ENCODE measurements at places on chromosomes 2 and 18. TPM values are rescaled to one million over a fixed set of nuclear protein-coding genes. Genes with fewer than 3 reads are reported as not detected.

DNA sequence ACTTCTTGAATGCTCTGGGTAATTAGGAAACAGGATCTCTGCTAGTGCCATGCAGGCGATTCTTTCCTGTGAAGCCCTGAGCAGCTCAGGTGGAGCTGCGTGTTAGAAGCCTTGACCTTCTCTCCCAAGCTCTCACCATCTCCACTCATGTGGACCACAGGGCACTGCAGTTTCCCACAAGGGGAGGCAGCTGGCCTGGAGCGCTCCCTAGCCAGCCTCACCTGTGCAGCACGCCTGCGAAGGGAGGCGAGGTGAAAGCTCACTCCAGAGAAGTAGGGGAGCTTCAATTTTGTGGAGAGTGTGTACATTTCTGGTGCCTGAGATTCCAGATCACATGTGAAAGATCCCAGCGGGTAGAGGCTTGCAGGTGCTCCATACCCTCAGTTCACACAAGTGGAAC, 11.1 kb upstream of the HES6 start:
- peaks cover 18% of the 10 kb centered on the region for H3K36me3 ChIP-seq
- H3K4me1 ChIP-seq: no peaks in the 10 kb centered on the region
- DNase-seq: no peak
- H3K27me3 ChIP-seq: no peaks in the 10 kb centered on the region
- H3K4me3 ChIP-seq: no peak overlapping the region

DNA sequence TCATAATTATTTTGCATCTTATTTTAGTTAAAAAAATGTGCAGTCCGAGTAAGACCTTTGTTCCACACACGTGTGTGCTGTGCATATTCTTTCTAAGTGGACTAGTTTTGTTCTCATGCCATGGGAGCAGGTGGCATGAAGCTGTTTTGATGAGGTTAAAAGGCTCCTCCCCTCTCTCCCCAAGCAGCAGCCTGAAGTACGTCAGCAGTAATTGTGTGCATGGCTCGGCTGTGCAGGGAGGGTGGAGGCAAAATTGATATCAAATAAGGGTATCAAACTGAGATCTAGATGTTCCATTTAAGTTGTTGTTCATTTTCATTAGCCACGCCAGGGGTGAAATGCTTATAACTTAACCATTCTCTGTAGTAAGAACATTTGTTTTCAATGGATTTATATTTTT, at the start of gene NYAP2:
Gene NYAP2, plus strand, starts transcription at position 207 of the 400 bp plus-strand sequence. CDS start 9,171 bp downstream, outside the sequence.
- no peaks in the 10 kb centered on the region for H3K4me1 ChIP-seq
- no peak within 1 kb of the TSS for H3K4me3 ChIP-seq
- peaks cover 21% of the 10 kb centered on the region for H3K27me3 ChIP-seq
- H3K27ac ChIP-seq: no peak within 1 kb of the TSS
- no peaks in the 10 kb centered on the region for H3K36me3 ChIP-seq
- no peak for DNase-seq

DNA sequence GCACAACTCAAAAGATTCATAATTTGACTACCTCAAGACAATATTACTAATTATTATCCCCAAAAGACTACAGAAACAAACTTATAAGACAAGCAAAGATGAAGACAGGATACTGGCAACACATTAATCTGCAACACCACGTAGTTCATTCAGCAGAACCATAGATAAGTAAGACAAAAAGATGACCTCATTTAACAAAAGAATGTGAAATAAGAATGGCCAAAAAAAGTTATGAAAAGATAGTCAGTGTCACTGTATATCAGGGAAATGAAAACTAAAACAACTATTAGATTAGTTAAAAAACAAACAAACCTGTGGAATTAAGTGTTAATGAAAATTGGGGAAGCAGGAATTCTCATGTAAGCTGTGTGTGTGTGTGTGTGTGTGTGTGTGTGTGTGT, 19.4 kb downstream of the PSMD14 start:
- H3K4me1 ChIP-seq: peaks cover 7% of the 10 kb centered on the region
- peaks cover 41% of the 10 kb centered on the region for H3K36me3 ChIP-seq
- H3K27me3 ChIP-seq: no peaks in the 10 kb centered on the region

- H3K27ac ChIP-seq: no peak overlapping the region
- H3K4me3 ChIP-seq: no peak overlapping the region
- H3K27me3 ChIP-seq: no peaks in the 10 kb centered on the region
These were observed 475.4 kb downstream of the PARD3B start for GRCh38 chr2:205020673-205021072.

- no peak overlapping the region for H3K27ac ChIP-seq
- no peaks in the 10 kb centered on the region for H3K36me3 ChIP-seq
- no peak overlapping the region for H3K4me3 ChIP-seq
- DNase-seq: no peak
- peaks cover 7% of the 10 kb centered on the region for H3K4me1 ChIP-seq
These were observed 4.9 kb upstream of the CHN1 start for GRCh38 chr2:175009917-175010621.

The TUBA4B gene
- total RNA-seq: not detected

DNA sequence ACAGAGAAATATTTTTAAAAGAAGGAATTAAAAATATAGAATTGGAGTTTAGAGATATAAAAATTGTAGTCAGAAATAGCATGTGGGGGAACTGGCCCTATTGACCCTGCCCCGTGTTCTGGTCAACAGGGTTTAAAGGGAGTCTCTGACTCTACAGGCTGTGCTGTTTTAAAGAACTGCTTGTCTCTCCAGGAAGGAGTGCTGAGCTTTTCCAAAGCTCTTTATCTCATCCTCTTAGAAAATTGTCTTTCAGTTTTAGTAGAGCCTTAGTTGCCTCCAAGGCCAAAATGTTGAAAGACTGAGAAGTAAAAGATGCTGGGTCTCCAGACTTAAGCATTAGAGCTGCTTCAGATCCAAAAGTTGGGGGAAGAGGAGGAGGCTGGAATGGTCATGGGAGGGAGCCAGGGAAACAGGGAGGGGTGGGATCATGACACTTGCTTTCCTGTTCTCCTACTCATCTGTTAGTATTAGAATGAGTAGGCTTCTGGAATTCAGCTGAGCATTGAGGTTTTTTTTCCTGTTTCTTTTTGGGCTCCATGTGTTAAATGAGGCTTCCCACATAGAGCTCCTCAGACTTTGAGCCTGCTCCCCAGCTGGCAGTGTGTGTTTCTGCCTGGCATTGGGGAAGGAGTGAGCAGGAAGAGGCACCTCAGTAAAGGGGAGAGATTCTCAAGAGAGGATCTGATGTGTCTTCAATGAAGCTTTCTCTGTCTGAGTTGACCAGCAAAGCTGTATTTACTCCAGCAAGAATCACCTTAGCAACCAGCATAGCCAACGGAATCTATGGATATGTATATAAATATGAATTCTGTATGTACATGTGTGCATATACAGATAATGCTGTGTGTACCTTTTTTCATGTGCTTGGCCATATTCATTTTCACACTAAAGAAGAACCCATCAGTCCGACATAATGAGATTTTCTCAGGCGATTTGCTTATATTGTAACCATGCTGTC, 186.8 kb upstream of the FBXO11 start:
- H3K4me1 ChIP-seq: no peaks in the 10 kb centered on the region
- H3K27me3 ChIP-seq: peaks cover 3% of the 10 kb centered on the region
- H3K4me3 ChIP-seq: no peak overlapping the region

DNA sequence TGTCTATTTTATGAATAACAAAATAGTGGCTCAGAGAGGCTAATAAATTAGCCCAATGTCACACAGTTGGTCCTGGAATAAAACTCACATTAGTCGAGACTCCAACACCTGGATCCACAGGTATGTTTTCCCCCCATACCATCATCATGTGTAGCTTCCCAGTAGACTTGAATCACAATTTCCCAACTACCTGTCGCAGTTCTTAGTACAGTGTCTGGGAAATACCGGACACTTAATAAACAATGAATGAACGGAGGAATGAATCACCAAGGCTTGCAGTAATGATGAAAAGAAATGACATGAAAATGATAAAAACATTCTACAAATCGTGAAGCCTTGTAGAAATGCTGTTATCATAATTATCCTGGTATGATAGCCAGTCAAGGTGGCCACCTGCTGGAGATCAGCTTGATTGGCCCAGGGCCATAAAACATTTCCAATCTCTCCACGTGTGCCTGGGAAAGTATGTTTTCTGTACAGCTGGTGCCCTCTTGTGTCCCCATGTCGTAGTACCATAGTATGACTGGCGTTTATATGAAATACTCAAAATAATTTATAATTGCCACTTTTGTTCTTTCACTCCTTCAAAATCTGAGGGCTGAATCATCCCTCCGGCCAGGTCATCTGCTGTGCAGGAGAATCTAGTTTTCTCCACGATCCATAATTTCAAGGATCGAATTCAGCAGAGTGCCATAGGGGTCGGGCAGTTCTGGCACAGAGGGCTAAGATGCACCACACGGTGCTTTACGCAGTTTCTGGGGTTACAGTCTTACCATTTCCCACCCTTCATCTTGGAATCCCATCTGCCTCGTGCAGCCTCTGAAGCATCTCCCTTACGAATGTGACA, 95.4 kb downstream of the LAMA1 start:
- H3K27ac ChIP-seq: no peak overlapping the region
- DNase-seq: peak; percentile 18
- H3K27me3 ChIP-seq: peaks cover 4% of the 10 kb centered on the region
- no peak overlapping the region for H3K4me3 ChIP-seq
- no peaks in the 10 kb centered on the region for H3K36me3 ChIP-seq

- H3K27ac ChIP-seq: peak overlapping the region; percentile 12
- H3K4me1 ChIP-seq: no peaks in the 10 kb centered on the region
- no peak overlapping the region for H3K4me3 ChIP-seq
- no peak for DNase-seq
These were observed 48.2 kb upstream of the FOXI3 start for GRCh38 chr2:88500691-88501090.

GRCh38 chr18:7974200-7974874, 407.2 kb downstream of the PTPRM start:
- no peak overlapping the region for H3K27ac ChIP-seq
- H3K4me3 ChIP-seq: no peak overlapping the region
- no peaks in the 10 kb centered on the region for H3K36me3 ChIP-seq
- no peak for DNase-seq
- H3K27me3 ChIP-seq: no peaks in the 10 kb centered on the region
- H3K4me1 ChIP-seq: no peaks in the 10 kb centered on the region

The HOXD3 gene
- total RNA-seq: not detected

DNA sequence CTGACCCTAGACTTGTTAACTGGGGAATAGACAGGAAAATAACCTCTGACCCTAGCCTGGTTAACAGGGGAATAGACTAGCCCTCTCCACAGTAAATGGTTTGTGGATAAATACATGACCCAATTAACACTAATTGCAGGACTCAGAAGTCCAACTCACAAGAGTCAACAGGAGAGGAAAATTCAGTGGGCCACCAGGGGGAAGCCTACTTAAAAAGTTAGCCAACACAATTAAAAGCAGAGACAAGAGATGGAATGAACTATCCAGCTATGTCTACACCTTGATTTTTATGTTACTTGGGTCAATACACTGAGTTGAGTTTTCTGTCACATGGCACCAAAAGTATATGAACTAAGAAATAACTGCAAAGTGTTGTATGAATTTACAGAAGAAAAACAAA, 158.8 kb upstream of the SLC39A10 start:
- no peaks in the 10 kb centered on the region for H3K27me3 ChIP-seq
- no peak overlapping the region for H3K27ac ChIP-seq
- peak; percentile 76 for DNase-seq

DNA sequence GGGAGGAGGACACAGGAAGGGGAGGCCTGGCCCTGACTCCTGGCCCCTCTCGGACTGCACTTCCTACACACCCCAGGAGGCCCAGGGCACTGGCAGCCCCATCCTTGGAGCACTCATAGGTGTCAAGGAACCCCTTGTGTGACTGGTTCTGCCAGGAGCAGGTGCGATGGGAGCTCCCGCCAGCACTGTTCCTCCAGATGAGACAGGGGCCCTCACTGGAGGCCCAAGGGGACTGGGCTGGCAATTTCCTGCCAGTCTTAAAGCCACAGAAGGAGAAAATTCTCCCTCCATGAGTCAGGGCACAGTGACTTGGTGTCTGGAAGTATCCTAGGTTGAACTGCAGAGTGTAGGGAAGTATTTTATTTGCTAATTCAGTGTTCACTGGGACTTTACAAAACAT, 42.8 kb upstream of the MAL start:
- H3K27ac ChIP-seq: no peak overlapping the region
- no peak overlapping the region for H3K4me3 ChIP-seq
- no peak for DNase-seq
- H3K27me3 ChIP-seq: peaks cover 12% of the 10 kb centered on the region

- H3K4me3 ChIP-seq: no peak overlapping the region
- H3K27me3 ChIP-seq: no peaks in the 10 kb centered on the region
- H3K27ac ChIP-seq: no peak overlapping the region
- peaks cover 43% of the 10 kb centered on the region for H3K36me3 ChIP-seq
These were observed 48.6 kb upstream of the RBM44 start for GRCh38 chr2:237749961-237750360.

- no peak for DNase-seq
- H3K4me1 ChIP-seq: no peaks in the 10 kb centered on the region
- no peak overlapping the region for H3K4me3 ChIP-seq
- H3K27ac ChIP-seq: no peak overlapping the region
These were observed 33.7 kb downstream of the MTERF4 start for GRCh38 chr2:241068136-241068941.

The TRIM54 gene
- not detected for total RNA-seq

The PLGLB1 gene
- total RNA-seq: 0.37 TPM

DNA sequence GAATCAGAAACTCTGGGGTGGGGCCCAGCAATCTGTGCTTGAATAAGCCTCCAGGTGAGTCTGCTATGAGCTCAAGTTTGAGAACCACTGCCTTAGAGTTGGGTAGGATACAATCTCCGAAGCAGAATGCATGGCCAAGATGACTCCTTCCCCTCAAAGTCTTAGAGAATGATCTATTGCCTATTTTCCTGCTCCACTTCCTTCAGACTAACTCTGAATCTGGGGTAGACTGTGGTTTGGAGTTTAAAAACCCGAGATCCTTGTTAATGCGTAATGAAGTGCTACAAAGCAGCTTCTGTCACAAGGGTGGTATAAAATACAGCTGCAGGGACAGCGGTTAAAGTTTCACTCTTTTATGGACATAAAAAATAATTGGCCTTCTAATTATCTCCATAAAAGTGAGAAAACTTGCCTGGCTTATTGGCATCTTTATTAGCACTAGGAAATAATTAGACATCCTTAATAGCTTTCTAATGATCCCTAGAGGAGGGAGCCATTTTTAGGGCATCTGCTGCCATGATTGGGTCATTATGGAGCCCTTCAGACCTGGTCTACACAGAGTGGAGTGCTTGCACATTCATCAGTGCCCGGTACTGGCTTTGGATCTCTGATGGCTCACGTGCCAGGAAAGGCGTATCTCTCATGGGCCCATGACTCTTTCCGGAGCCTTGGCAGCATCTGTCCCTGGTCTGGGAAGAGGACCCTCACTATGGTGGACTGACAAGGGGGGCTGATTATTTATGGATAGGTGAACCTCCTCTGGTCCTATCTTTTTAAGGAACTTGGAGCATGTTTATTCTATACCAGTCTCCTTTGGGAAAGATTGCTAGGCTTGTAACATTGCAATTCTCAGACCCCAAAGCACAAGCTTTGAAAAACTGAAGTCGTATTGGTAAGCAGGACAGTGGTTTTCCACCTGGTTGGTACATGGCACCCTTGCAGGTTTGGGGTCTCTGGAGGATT, 28.2 kb downstream of the SIX2 start:
- no peaks in the 10 kb centered on the region for H3K4me1 ChIP-seq
- no peak overlapping the region for H3K4me3 ChIP-seq
- H3K27me3 ChIP-seq: peaks cover 14% of the 10 kb centered on the region
- H3K27ac ChIP-seq: no peak overlapping the region

The SERPINB7 gene
- total RNA-seq: not detected
